ENCODE measurements at places on chromosomes 3 and 15.

- no peak for DNase-seq
Measured at GRCh38 chr3:85427467-85427866, 468.7 kb downstream of the CADM2 start.

- no peak for DNase-seq
Measured at GRCh38 chr15:90994059-90994416, 297 bp downstream of the PRC1 start.

DNA sequence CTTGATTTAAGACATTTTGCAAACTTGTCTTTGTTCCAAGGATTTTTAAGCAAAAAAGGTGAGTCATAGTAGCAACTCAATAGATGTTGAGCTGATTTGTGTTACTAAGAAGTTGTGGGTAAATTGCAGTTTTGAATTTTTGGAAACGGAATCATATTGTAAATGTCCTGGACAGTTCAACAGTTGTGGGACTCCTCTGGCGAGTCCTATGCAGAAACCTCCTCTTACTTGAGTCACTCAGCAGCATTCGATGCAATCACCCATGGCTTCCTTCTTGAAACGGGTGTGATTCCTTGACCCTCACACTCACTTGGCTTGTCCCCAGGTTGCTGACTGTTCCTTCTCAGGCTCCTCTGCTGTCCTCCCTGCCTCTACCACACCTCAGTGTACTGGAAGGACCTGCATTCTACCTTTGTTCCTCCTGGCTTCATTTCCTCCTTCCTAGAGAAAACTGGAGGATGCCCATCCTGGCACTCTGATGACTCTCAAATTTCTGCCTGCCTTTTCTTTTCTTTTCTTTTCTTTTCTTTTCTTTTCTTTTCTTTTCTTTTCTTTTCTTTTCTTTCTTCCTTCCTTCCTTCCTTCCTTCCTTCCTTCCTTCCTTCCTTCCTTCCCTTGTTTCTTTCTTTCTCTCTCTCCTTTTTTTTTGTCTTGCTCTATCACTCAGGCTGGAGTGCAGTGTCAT lies 52.8 kb upstream of the DGKG start:
- DNase-seq = no peak

GRCh38 chr15:77144492-77145070 lies 73.7 kb upstream of the TSPAN3 start:
- DNase-seq = peak; percentile 64

All from eye (tissue), 1 donor.